Testis (tissue), 5 donors: ENCODE measurements at places on chromosomes 5 and 9.

- DNase-seq, result no peak
Observed at GRCh38 chr5:16849775-16850174, 86.3 kb downstream of the MYO10 start.

GRCh38 chr5:74736759-74737158 lies 30.2 kb downstream of the GFM2 start:
- DNase-seq, result no peak

GRCh38 chr9:88746029-88746742 lies 211.2 kb downstream of the NXNL2 start:
- DNase-seq, result no peak

GRCh38 chr5:72280581-72281069 lies 39.4 kb downstream of the MRPS27 start:
- peak; percentile 40 for DNase-seq

GRCh38 chr5:143695244-143695864 lies 116.6 kb upstream of the HMHB1 start:
- no peak for DNase-seq

DNA sequence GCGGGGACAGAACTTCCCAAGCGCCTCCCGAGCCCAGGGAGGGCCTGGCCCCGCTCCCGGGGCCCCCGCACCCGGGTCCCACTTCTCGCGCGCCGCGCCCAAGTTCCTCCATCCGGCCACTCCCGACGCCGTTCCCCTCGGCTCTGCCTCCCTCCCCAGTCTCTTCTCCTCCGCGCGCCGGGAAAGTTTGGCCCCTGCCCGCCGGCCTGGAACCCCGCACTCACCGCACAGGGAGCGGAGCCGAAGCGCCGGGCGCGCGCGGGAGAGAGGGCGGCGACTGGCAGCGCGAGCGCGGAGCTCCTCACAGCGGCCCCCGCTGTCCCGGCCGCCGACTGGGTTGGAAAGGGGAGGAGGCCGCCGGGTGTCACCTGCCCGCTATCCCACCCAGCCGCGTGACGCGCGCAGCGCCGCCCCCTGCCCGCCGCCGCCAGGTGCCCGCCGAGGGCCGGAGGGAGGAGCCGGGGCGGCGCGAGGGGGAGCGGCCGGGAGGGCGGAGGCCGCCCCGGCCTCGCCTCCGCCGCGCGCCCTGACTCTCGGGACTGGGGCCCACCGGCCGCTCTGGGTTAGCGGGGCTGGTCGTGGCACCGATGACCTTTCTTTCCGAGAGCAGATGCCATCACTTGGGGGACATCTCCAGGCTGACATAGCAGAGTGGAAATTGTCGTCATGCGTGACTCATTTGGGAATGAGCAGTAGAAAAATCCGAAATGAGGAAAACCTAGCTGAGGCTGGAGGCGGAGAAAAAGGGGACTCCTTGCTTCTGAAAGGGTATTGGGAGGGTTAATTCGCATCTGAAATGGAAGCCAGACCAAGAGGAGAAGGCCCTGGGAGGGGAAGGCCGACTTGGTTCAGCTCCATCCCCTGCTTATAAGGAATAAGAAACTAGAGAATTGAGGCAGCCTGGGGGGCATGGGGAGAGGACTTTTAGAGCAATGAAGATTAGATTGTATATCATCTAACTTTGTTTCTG lies at the start of gene ELOVL7:
Gene ELOVL7, minus strand, starts transcription at position 334 of the 970 bp plus-strand sequence. CDS start 56,872 bp downstream, outside the sequence.
- peak; percentile 64 for DNase-seq

- DNase-seq, result peak; percentile 29
Observed at GRCh38 chr5:32852535-32852934, 141.4 kb downstream of the NPR3 start.

GRCh38 chr5:143720689-143721088 lies 91.3 kb upstream of the HMHB1 start:
- DNase-seq, result no peak

- DNase-seq, result peak; percentile 48
Observed at GRCh38 chr5:133287500-133287899, 235.7 kb downstream of the HSPA4 start.

- peak; percentile 42 for DNase-seq
Observed at GRCh38 chr5:132526290-132526973, 16.9 kb downstream of the IL5 start.

DNA sequence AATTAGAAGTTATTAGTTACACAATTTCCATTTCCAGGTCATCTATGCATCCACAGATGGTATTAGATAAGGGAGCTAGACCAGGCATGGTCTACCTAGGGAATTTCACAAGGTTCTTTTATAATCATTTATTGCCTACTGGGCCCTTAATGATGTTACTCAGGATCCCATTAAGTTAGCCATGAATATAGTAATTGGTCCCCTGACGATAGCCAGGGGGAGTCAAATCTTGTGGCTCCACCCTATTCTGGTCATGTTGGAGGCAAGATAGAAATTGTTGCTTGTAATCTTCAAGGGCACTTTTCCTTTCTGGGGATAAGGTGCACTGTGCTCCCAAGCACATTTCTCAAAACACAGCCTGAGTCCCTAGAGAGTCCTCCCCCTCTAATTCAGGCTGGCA lies 14.1 kb upstream of the ELL2 start:
- no peak for DNase-seq

DNA sequence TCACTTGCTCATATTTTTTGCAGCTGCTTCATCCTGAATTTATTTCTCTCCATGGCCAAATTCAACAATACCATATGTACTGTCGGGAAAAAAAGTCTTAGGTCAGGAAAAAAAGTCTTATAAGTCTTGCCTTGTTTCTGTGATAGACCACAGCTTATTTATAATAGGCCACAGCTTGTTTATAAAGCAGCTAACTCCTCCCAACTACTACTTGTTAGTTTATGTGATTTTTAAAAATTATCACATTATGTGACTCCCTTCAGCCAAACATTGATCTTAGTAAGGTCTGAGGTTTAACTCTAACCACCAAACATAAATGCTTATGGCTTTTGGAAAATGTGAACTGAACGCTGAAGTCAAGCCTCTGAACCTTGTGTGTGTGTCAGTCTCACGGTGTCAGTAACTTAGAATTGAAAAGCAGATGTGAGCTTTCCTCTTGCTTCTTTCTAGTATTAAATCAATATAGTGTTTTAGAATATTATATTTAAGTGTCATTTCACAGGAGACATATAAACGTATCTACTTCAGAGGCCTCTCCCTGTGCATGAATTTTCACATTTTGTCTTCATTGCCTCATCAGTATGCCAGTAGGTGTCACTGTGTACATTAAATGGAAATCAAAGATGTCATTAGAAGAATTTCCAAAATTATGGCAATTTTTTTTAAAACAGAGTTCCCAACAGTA lies 51.3 kb downstream of the SNX24 start:
- no peak for DNase-seq
